Stimulated activated CD8-positive, alpha-beta memory T cell treated with anti-CD3 and anti-CD28 coated beads, Interleukin-15, amount 100 ng/mL, for 24 hours (primary cell): ENCODE measurements at places on chromosomes 7 and 10.

DNA sequence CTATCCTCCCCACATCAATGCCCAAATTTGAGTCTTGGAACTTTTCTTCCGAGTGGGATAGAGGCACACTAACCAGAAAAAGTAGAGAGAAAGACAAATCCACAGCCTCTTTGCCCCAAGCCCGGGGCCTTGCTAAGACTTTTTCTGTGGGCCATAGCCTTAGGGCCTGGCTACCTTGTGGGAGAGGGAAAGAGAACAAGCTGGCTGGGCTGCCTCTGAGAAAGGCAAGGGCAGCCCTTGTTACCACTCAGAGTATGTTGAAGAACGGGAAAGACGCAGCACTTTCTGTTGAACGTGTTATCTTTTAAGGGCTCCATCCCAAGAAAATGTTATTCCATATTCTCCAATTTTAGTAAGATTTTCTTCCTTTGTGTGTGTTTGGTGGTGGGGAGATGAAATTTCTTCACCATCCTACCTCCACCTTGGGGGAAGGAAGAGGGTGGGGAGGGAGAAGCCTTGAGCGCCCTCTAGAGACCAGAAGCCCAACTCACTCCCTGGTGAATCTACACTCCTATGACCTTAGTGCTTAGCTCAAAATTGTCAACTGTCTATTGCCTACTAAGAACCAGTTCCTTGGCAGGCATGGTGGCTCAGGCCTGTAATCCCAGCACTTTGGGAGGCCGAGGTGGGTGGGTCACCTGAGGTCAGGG is 3.9 kb upstream of the NRF1 start:
- DNase-seq = no peak

DNA sequence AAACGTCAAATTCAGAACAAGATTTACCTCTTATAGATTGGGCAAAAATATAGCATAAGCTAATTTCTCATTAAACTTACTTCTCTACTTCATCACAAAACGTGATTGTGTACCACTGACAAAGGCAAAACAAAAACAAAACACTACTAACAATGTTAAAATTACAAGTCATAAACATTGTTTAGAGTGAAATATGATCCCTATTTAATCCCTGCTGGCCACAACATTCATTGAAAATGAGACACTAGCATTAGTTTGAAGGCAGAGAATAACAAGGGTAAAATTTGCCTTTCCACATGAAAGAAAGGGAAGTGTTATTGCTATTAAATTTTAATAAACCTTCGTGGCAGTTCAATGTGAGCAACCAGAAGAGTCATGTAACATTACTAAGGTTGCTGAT is 45.0 kb downstream of the SEMA3A start:
- DNase-seq = no peak

DNA sequence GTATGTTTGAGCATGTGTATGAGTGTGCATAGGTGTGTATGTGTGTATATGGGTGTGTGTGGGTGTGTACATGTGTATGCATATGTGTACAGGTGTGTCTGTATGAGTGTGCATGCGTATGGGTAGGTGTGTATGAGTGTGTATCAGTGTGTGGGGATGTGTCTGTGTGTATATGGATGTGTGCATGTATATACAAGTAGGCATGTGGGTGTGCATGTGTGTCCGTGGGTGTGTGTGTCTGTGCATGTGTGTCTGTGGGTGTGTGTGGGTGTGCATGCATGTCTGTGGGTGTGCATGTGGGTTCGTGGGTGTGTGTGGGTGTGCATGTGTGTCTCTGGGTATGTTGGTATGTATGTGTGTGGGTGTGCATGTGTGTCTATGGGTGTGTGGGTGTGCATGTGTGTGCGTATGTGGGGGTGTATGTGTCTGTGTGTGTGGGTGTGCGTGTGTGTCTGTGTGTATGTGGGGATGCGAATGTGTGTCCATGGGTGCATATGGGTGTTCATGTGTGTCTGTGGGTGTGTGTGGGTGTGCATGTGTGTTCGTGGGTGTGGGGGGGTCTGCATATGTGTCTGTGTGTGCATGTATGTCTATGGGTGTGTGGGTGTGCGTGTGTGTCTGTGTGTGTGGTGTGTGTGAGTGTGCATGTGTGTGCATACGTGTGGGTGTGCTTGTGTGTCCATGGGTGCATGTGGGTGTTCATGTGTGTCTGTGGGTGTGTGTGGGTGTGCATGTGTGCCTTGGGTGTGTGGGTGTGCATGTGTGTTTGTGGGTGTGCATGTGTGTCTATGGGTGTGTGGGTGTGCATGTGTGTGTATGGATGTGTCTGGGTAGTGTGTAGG is 20.6 kb downstream of the EMX2 start:
- no peak for DNase-seq

DNA sequence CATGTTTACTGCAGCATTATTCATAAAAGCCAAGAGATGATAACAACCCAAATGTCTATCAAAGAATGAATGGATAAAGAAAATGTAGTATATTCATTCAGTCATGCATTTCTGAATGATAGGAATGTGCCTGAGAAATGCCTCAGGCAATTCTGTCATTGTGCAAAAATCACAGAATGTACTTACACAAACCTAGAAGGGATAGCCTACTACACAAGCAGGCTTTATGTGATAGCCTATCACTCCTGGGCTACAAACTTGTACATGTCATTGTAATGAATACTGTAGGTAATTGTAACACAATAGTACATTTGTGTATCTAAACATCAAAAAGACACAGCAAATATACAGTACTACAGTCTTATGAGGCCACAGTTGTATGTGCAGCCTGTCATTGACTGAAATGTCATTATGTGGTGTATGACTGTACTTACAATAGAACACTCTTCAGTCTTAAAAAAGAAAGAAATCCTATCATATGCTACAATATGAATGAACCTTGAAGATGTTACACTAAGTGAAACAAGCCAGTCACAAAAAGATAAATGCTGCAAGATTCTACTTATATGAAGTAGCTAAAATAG is 141.8 kb upstream of the GPR22 start:
- no peak for DNase-seq

DNA sequence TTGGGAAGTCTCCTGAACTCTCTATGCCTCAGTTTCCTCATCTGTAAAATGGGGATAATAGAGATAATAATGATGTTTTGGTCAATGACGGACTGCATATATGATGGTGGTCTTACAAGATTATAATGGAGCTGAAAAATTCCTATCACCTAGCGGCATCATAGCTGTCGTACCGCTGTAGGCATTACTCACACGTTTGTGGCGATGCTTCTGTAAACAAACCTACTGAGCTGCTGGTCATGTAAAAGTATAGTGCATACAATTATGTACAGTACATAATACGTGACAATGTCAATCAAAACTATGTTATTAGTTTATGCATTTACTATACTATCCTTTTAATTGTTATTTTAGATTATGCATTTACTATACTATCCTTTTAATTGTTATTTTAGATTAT is 339.1 kb upstream of the NPVF start:
- no peak for DNase-seq

GRCh38 chr7:121334875-121335648 is 6.3 kb downstream of the WNT16 start:
- no peak for DNase-seq

DNA sequence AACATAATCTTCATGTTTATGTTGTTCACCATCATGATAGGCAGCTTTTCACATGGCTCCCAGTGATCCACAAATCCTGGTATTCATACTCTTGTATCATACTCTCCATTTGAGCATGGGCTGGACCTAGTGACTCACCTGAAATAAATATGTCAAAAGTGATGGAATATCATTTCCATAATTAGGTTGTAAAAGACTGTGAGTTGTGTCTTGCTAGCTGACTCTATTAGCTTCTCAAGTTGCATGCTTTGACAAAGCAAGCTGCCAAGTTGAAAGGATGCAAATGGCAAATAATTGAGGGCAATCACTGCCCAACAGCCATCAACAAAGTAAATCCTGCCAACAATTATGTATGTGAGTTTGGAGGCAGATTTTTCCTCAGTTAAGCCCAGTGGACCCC is 300.4 kb downstream of the AHR start:
- no peak for DNase-seq

- no peak for DNase-seq
These were observed 21.4 kb downstream of the SLC25A13 start for GRCh38 chr7:96300502-96300901.
